ENCODE measurements at places on chromosomes 6 and 20. TPM values are rescaled to one million over a fixed set of nuclear protein-coding genes. Genes with fewer than 3 reads are reported as not detected.
A peak's percentile ranks its signal among the peaks of the same experiment; 100 is the strongest.

GRCh38 chr20:8790442-8791074 lies 278.3 kb upstream of the PLCB4 start:
- no peak for DNase-seq

- no peak for DNase-seq
These were observed 108.7 kb upstream of the CNKSR3 start for GRCh38 chr6:154619146-154619545.

PHACTR1 gene
- 0.29 TPM for total RNA-seq

HLA-DQB1 gene
- 34.7 TPM for total RNA-seq

GRCh38 chr6:56595490-56596122 lies 47.1 kb downstream of the DST start:
- no peak for DNase-seq

ANKRD66 gene
- not detected for total RNA-seq

DNA sequence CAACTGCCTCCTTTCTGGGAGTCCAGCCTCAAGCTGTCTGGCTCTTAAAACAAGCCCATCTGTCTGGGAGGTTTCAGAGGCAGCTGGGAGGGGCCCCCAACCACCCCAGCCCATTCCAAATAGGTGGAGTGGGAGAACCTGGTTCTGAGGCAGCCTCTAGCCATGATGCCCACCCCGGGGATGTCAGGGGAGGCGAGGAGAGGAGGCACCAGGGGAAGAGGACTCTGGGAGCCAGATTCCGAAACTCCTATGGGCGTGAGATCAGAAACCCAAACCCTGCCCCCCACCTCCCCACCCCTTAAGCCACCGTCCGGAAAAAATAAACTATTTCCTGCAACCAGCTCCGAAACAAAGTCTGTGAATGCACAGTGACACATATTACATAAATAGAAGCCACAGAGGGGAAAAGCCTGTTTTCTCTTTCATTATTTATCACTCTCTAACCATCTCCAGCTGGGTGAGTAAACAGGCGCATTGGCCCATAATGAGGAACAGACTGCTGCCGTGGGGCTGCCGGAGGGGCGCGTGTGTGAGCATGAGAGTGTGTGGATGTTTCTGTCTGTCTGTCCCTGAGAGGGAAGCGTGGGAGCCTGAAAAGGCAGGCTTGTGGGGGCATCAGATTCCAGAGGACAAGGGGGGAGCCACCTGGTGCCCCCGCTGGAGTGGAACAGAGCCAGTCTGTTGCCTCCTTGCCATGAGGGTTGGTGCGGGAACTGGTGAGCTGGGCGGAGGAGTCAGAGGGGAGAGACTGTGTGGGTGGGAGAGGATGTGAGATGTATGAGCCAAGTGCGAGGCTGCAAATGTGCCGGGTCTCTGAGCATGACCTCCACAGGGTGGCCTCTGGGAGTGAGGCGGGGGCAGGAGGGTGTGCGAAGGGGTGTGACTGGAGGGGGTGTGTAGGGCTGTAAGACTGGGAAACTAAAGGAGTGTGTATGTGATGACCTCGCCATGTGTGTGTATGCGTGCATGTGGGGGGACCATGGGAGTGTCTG lies 14.3 kb upstream of the FOXP4 start:
- DNase-seq: peak; percentile 70

DYNLT2 gene
- 2.6 TPM for total RNA-seq

GRCh38 chr6:145349950-145350510 lies 385.3 kb downstream of the EPM2A start:
- no peak for DNase-seq

GRCh38 chr6:105319331-105319730 lies 83.6 kb downstream of the PREP start:
- DNase-seq: no peak

GRM1 gene
- total RNA-seq: not detected

FUT9 gene
- not detected for total RNA-seq

- DNase-seq: no peak
These were observed 259.5 kb downstream of the CBLN4 start for GRCh38 chr20:55745840-55746239.

DNA sequence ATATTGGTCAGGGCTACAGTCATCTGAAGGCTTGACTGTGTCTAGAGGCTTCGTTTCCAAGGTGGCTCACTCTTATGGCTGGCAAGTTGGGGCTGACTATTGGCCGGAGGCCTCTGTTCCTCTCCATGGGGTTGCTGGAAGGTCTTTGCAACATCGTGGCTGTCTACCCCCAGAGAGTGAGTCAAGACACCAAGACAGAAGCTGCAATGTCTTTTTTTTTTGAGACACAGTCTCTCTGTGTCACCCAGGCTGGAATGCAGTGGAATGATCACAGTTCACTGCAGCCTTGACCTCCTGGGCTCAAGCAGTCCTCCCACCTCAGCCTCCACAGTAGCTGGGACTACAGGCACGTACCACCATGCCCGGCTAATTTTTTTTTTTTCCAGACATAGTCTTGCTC lies 29.4 kb upstream of the KIF3B start:
- no peak for DNase-seq

DNA sequence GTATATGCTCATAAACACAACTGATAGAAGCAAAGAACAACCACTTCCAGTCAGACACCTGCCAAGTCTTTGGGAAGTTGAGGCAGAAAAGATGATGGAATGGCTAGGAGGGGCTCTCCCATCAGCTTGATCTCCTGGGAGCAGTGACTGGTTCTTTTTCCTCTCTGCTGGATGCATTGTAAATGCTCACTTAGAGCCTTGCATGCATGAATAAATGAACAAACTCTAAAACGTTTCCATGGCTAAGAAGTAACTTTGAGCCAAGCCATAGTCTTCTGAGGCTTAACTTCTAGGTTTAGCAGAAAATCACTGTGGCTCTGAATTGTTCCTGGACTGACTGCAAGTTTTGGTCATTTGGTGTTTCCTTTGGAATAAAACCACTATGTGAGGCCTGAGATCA lies 166.4 kb upstream of the CITED2 start:
- DNase-seq: no peak

GRCh38 chr6:89934685-89935366 lies 40.6 kb downstream of the GJA10 start:
- no peak for DNase-seq

- DNase-seq: no peak
These were observed 9.6 kb downstream of the OSER1 start for GRCh38 chr20:44200983-44201382.

PIGT gene
- 59.1 TPM for total RNA-seq

- DNase-seq: no peak
These were observed 89.5 kb downstream of the CDKAL1 start for GRCh38 chr6:20623761-20624160.

HLA-DMB gene
- 4.5 TPM for total RNA-seq

- no peak for DNase-seq
These were observed 100.0 kb downstream of the ARMC2 start for GRCh38 chr6:108948181-108948661.
